NCI-H2107 (cell line): ENCODE measurements at places on chromosomes 2 and 18.

- no peak for DNase-seq
These were observed 160.3 kb downstream of the IKZF2 start for GRCh38 chr2:212991120-212991519.

- no peak for DNase-seq
These were observed 207.6 kb downstream of the MGAT5 start for GRCh38 chr2:134461511-134461910.

- DNase-seq = no peak
These were observed 99.8 kb upstream of the KCNH7 start for GRCh38 chr2:162938387-162938786.

DNA sequence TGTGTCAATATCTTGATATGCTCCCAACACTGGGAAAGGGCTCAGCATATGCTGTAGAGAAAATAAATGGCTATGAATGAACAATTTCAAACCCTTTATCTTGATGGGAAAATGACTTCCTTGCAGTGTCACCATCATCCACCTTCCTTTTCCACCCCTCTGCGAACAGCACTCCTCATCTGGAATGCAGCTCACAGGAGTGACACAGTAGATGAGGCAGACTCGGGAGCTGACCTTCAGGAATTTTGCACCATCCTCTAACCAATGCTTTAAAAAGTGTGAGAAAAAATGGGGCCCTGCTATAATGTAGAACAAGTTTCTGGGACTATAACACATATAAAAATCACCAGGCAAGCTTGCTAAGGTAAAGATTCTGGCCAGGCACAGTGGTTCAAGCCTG is 41.3 kb upstream of the YPEL5 start:
- DNase-seq = no peak

- DNase-seq = no peak
These were observed 304.3 kb downstream of the HRH4 start for GRCh38 chr18:24764766-24765165.

DNA sequence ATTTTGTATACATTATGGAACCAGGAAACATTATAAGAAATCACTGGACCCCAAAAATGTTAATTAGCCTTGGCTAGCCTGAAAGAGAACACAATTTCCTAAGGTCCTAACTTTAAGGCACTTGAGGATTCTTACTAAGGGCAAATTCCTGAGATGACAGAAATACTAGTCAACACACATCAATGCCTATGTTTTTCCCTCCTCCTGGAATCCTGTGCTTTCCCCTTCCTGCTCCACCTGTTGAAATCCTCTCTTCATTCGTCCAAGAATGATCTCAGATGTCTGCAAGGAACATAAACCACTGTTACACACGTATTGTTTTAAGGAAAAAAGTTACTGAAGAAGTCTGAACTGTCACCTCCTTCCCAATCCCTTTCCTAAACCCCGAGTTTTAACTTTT is 21.2 kb upstream of the DARS1 start:
- DNase-seq = no peak

DNA sequence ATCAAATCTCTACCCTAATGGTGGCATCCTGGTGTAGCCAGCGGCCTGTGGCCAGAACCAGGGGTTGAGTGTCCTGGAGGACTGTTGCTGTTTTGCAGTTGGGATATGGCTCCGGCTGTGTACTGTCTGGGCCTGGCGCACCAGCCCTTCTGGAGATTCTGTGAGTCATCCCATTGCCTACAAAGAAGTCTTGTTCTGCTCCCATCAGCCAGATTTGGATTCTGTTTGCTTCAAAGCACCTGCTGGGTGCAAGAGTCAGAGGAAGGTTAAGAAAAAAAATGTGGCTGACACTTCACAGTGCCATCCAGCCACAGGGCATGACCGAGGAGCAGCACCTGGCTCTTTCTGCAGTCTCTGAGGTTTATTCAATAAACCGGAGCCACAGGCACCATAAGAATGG is 41.0 kb upstream of the ASAP2 start:
- no peak for DNase-seq

DNA sequence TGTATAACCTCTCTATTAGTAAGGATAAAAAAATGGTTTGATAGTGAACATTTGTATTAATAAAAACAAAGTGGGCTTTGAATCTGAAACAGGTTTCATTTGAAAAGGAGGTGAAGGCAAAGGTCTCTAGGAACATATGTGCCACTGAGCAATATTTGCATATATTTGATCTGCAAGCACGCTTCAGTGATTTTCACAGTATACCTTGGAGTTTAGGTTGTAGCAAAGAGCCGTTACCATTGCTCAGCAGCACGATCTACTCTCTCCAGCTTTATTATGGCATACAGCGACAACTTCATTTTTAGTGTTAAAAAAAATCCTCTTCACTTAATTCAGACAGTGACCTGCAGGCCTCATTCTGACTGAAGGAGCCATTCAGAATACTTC is 75.8 kb upstream of the ZEB2 start:
- no peak for DNase-seq

DNA sequence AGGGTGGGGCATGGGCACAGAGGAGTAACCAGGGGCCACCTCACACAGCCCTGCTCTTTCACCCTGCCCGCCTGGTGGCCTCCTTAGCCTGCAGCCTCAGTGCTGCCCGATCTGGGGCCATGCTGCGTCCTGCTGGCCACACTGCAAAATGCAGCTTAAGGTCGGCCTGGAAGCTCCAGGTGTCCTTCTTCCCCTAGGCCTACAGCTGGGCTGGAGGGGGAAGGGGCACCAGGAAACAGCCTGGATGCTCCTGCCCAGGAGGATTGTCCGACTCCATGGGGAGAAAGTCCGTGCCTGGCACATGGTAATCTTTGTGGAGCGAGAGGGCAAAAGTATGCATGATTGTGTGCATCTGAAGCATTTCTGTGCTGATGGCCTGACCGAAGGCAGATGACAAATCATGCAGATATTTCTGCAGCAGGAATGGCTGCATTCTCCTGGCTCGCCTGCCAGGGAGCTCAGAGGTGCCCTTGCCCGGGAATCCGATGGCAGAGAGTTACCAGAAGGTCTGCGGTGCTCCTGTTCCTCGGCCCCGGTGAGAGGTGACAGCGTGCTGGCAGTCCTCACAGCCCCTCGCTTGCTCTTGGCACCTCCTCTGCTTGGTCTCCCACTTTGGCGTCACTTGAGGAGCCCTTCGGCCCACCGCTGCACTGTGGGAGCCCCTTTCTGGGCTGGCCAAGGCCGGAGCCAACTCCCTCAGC is 12.8 kb upstream of the ALPP start:
- DNase-seq = no peak

- DNase-seq = no peak
These were observed 120.0 kb upstream of the TMEM200C start for GRCh38 chr18:6015364-6015763.

DNA sequence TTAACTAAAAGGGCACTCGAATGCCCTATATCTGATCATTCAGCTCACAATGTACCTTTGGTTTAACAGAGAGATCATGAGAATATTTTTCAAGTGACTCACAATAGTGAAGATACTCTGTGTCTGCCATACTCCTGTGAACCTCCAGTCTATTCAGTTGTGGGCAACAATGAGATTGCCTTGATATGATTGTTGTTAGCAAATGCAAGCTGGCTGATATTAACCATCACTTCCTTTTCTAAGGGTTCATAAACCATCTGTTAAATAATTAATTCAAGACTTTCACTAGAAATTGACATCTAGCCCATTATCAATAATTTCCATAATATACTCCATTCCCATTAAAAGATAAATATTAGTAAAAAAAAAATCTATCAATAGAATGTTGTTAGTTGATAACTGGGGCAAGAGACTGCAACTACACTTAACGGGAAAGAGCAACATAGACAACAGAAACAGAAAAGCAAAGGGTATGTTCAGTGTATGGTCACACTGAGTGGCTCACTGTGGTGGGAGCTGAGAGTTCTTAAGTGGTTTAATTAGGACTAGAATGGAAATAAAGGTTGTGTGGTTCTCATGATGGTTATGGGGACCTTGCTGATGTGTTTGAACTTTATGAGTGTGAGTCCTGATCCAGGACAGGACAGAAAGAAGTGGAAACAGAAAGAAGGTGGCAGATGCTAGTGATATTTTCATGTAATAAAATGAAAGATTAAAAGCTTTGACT is 11.9 kb downstream of the IL18RAP start:
- DNase-seq = no peak

- no peak for DNase-seq
These were observed 321.9 kb upstream of the RAB12 start for GRCh38 chr18:8287196-8287885.

DNA sequence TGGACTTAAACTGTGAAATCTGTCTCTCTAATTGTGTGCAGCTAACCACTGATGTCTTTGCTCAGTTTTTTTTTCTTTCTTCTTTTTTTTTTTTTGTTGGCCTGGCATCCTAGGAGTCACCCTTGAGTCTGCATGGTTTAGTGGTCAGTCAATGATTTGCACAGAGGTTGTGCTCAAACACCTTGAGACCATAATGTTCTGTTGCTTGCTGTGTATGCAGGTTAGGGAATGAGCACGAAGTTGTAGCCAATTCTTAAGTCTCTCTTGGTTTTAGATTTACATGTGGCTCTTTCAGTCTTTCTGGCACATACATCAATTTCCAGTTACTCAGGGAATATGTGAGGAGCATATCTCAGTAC is 16.7 kb downstream of the PLB1 start:
- no peak for DNase-seq

DNA sequence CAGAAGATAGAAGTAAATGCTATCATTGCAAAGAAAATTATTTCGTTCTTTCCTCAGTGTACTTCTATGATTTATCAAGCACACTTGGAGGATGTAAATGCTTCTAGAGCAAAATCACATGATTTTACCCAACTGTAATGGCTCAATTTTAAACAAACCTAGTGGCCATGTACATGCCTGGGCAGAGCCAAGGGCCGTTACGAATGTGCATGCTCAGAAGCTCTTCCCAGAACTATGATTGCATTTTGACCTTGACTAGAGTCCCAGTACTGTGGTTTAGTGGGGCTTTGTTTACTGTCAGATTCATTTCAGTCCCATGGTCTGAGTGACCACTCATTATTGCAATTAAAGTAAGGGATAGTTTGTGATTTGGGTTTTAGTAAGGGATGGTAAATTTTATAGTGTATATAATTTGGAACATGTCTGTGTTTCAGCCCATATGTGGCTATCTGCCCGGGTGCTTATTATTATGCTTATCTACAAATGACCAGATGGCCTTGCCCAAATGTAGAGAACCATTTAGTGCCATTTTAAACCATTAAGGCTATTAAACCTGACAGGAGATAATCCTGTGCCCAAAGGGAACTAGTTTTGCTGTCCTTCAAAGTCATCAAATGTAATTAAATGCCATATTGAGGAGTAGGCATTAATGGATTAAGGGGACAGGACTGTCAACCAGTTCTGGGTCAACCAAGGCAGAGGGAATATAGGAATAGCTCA is 239.1 kb downstream of the ICOS start:
- DNase-seq = no peak

- DNase-seq = no peak
These were observed 32.8 kb upstream of the MYO3B start for GRCh38 chr2:170145191-170145590.

DNA sequence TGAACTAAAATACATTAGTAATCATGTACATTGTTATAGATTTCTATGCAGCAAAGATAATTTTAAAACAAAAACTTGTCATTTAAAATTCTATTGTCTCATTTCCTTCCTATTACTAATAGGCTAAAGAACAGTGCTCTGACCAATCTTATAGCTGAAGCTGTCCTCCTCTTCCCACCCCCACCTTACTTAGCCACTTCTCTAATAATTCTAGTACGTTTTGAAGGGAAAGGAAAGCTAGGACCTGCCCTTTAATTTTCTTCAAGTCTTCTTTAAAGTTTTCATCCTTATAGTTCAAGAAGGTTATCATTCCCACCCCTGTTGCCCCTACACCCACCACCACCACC is 121.6 kb downstream of the RBMS1 start:
- no peak for DNase-seq

GRCh38 chr2:232537499-232537898 is 2.0 kb upstream of the CHRNG start:
- DNase-seq = no peak

DNA sequence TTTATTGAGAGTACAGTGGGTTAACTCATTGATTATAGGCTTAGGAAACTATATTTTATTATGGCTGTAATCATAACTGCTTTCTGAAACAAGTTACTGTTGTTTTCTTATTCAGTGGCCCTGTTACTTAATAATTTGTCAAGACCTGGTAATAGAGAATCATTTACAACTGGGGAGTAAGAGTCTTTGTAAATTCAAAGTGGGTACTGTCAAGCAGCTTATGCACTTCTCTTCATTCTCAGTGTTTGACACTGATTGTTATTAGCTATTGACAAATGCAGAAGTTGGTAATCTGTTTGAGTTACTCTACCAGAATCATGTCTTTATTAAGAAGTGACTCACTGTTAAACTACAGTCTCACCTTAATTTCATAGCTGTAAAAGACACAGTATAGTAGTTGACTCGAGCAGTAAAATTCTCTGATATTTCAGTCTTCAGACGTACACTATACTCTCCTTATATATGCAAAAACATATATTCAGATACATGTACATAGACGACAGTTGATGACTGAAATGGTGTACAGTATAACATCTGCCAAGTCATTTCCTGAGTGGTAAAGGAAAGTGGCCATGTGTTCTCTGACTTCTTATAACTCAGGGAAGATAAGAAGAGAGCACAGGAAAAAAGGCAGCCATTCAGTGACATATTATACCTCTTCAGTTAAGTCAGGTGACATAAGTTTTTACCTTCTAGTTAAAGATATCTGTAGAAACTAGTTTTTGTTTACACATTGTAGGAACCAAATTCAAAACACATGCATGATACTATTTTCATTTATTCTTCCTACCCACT is 36.0 kb upstream of the TTC27 start:
- DNase-seq = no peak

DNA sequence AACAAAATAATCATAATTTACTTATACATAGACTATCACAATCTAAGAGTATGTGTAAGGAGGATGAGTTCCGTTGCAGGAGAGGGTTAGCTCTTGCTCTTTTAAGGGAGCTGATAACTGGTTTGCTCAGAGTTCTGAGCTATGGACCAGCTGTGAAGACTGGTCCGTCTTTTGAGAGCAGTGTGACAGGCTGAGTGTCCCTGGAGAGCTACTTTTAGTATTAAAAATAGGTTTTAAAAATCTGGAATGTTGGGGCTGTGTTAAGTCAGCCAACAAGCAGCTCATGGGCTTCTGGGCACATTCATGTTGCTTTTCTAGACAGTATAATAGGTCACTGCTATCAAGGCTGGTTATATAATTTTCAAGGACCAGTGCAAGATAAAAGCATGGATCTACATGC is 41.5 kb upstream of the TMEM131 start:
- no peak for DNase-seq

DNA sequence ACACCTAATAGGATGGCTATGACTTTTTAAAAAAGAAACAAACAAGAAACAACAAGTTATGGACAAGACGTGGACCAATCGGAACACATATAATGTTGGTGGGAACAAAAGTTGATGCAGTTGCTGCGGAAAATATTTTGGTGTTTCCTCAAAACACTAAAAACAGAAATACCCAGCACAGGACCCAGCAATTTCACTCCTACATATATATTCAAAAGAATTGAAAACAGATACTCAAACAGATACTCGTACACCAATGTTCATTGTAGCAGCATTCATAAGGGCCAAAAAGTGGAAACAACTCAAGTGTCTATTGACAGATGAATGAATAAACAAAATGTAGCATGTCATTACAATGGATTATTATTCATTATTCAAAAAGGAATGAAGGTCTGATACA is 12.1 kb downstream of the CCDC141 start:
- DNase-seq = no peak
